ENCODE measurements at places on chromosomes 7 and 10.

GRCh38 chr7:35652124-35652523 is 42.8 kb downstream of the HERPUD2 start:
- DNase-seq = no peak

DNA sequence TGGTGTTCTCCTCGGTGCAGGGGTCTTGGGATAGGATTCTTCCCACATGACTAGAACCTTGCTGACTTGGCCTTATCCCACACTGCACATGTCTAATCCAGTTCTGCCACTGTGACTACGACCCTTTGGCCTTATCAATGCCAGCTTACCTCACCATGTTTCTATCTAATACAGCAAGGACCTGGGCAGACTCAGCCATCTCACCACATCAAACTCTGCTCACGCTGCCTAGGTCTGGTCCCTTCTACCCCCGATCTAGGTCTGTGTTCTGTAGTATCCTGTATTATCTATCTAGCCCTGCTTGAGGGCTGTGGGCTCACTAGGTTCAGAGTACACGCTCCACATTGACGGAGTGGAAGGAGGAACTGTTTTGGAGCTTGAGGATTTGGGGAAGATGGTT is 282.4 kb downstream of the HPSE2 start:
- DNase-seq = no peak

- no peak for DNase-seq
These were observed 7.7 kb downstream of the CTBP2 start for GRCh38 chr10:125152450-125153368.

DNA sequence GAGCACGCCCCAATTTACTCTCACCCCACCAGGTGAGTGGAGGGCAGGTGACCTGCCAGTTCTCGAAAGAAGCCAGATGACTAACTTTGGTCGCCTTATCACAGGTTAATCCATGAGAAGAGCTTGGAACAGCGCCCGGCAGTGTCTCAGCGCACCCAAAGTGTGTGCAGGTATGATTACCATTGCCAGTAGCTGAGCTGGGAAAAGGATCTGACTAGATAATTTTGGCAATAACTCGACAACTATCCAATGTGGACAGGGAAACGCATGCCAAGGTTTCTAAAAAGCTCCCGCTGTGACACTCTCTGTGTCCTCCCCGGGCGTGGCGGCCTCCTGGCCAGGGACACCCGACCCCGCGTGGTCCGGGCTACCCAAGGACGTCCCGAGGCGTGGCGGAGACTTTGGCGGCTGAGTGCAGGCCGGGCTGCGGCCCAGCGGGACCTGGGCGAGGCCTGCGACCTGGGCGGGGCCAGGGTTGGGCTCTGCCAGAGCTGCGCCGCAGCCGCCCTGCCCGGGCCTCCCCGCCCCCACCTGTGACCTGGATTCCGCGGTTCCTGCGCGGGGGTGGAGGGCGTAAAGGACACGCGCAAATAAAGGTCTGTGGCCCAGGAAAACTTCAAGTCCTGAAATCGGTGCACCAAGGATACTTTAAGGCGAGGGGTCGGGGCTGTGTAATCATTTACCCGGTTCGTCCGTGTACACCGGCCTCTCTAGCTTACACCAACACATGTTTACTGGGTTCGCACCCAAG is 13.7 kb upstream of the WAPL start:
- DNase-seq = no peak

- no peak for DNase-seq
These were observed 64.8 kb downstream of the ARMC3 start for GRCh38 chr10:22992621-22993020.

GRCh38 chr7:8213381-8213780 is 48.6 kb downstream of the ICA1 start:
- no peak for DNase-seq

- no peak for DNase-seq
These were observed 30.3 kb downstream of the TNRC18 start for GRCh38 chr7:5393328-5393727.

- DNase-seq = no peak
These were observed 21.6 kb upstream of the RNF148 start for GRCh38 chr7:122724366-122724765.

DNA sequence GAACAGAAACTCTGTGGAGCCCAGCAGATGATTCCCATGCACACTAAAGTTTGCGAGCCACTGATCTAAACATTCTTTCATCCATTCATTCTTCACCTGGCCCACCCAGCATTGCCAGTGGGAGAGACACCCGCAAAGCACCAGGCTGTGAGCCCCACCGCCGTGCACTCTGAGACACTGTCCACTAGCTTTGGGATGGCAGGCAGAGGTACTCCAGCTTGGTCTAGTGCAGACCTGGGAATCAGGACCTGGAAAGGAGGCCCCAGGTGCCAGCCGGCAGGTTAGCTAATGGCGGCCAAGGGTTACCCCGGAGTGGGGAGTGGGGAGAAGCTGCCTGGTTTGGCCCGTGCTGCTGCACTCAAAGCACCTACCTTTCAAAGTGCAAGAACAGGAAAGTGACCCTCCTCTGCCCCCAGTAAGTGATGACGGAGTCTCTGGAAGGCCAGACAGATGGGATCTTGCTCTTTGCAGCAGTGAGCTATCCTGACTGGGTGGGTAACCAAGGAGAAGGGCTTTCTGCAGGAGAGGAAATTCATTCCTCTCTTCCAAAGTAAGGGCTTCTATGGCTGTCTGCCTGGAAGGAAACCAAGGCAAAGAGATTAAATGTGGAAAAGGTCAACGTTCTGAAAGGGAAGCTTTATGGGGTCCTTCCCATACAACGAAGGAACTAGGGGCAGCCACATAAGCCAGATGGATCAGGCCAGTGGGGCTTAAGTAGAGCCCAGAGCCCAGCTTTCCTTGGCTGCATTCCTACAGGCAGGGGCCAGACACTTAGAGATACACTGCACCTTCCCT is 74.2 kb upstream of the LRRC4 start:
- no peak for DNase-seq

DNA sequence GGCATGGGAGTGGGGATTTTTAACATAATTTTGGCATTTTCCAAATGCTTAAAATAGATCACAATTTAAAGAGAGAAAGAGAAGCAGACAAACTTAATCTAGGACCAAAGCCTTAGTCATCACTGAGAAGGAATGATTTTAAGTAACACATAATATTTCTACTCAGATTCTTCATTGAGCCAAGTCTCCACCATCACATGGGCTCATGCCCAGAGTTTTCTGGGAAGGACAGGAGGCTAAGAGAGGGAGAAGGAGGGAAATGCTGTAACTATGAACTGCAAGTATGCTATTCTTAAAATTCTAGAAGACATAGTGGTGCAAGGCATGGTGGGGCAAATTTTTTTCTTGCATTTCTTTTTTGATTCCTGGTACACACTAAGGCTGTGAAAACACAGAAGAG is 23.8 kb upstream of the UBE2D1 start:
- no peak for DNase-seq

DNA sequence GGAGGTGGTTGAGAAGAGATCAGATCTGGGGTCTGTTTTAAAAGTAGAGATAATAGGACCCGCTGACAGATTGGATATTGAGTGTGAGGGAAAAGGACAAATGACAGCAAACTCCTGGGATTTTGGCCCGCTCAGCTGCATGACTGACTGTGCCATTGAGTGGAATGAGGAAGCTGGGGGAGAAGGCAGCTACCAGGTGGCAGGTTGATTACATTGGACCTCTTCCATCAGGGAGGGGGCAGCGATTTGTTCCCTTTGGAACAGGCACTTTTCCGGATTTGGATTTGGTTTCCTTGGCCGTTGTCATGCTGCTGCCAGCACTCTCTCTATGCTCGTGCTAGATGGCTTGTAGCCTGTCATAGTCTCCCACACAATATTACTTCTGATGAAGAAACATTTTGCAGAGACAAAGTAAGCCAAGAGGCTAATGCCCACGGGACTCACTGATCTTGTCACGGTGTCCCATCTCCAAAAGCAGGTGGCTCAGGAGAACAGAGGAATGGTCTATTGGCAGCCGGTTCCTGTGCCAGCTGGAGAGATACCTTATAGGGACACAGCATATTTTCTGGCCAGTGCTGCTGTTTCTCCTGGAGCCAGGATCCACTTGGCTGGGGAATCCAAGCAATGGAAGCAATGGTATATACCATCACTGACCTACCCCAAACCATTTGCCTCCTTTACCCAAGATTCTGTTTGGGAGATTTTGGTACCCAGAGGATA is 69.1 kb upstream of the WAC start:
- no peak for DNase-seq

DNA sequence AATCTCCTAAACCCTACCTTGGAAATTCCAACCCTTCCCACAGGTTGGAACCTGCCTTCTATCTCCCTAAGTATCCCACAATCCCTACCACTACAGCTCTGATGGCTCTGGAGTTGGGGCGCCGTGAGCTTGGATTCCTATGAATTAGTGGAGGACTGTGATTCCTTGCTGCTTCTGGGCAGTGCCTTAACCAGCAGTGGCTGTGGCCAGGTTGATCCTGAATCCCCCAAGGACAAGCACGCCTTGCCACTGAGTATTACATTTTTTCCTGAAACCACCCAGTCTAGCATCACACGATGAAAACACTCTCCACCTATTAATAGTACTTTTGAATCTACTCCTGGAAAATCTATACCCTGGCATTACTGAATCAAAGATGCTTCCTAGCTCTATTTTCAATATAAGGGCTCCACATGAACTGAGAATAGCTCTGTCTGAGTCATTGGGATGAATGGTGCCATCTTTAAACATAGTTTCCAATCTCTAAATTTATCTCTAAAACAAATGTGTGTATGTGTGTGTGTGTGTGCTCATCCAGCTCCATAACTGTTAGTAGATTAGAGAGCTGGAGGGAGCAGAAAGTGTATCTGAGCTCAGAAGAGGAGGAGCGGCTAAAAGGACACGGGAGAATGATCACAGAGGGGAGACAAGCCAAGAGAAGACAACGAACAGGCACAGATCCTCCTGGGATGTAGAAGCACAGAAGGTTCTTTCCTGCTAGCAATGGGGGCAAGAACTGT is 11.9 kb upstream of the INPP5F start:
- no peak for DNase-seq

DNA sequence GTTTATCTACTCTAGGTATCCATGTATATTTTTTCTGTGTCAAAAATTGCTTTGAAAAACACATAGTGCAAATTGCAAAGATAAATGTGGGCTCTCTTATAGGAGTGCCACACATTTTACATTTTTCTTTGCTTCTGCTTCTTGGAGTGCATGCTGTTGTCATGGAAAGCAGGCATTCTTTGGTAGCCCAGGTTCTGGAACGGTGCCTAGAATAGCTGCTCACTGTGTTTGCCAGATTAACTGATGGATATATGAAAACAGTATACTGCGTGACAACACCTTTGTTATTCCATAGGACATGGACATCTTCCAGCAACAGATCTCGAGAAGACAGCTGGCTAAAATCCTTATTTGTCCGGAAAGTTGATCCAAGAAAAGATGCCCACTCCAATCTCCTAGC is 13.4 kb downstream of the NIPSNAP2 start:
- no peak for DNase-seq

GRCh38 chr10:73854310-73854709 is 20.0 kb downstream of the CAMK2G start:
- DNase-seq = no peak

- DNase-seq = no peak
These were observed 1.8 kb upstream of the PTPRZ1 start for GRCh38 chr7:121871188-121871587.

- DNase-seq = peak; percentile 81
These were observed 2.0 kb downstream of the FBXL15 start for GRCh38 chr10:102422545-102423129.

DNA sequence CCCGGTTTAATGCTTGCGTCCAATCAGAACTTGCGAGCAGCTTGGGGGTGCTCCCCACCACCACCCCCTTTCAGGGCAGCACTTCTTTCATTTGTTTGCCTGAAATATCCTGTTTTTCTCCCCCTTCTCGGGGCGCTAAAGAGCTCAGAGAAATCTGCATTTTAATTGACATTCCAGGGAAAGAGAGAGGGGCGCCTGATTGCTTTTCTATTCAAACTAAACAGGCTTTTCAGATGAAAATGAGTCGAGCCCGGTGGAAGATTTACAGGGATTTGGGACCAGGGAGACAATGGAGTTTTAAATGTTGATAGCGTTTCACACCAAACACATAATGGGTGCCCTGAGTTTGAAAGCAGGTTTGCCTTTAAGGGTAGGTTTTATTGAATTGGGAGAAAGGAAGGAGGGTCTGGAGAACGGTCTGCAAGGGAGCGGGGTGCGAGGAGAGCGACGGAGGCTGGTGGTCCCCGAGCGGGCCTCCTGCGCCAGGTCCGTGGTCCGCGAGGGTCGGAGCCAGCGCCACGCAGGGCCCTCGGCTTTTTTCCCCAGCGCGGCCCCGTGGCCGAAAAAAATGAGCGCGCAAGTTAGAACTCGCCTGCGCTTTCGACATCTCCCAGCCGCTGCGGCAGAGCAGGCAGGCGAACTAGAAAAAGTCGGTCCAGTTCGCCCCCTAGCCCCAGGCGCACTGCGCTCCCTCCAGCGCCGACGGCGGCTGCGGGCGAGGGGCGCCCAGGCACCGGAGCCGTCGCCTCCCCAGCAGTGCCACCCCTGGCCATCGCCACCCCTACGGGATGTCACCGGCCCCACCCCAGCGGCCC is 1.3 kb downstream of the FGFR2 start:
- DNase-seq = no peak

DNA sequence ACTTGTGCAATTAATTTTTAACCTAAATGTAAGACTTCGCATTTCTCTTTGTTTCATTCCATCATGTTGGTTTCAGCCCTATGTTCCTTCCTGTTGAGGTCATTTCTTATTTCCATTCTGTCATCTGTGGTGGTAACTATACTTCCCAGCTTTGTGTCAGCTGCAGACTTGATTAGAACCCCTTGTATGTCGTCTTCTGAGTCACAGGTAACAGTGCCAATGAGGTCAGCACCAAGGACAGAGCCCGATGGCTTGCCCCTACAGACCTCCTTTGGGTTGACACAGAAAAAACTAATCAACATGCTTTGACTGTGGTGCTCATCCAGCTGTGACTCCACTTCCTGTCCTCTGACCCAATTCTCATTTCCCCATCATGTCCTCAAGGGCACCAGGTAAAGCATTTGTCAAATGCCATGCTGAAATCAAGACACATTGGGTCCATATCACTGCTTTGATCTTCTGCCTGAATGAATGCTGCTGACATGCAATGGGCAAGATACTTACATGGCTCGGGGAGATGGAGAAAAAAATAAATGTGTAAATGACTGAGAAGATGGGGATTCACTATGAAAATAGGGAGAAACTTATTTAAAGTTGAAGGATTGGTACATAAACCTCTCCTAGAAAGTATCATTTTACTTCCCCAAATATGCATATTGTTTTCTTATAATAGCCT is 25.6 kb upstream of the CRTAC1 start:
- DNase-seq = peak; percentile 55

- DNase-seq = no peak
These were observed 108.2 kb downstream of the PIP4K2A start for GRCh38 chr10:22606164-22606614.

- DNase-seq = no peak
These were observed 2.2 kb downstream of the ITIH2 start for GRCh38 chr10:7705341-7705740.

GRCh38 chr10:11930312-11930978 is 107.3 kb downstream of the PROSER2 start:
- no peak for DNase-seq

Measured in activated CD8-positive, alpha-beta memory T cell treated with anti-CD3 and anti-CD28 coated beads, Interleukin-2, amount 50 U/mL, for 48 hours (primary cell).